ENCODE measurements at places on chromosomes 12 and 14.
A peak's percentile ranks its signal among the peaks of the same experiment; 100 is the strongest.

DNA sequence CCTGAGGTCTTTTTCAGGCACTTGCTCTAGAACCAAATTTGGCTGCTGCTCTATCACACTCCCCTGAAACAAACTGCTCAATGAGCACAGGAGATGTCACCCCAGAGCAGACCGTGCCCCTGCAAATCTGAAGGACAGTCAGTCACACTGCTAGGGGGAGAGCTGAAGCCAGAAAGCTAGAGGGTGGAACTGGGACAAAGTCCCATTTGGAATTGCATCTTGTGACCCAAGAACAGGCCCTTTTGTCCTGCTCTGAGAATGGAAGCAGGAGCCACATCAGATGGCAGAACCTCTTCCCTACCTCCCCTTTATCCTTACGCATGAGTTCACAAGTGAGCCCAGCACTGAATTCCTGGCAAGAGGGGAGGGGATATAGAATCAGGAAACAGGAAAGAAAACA lies 64.7 kb downstream of the MAP3K9 start:
- DNase-seq: no peak

GRCh38 chr14:55240526-55241178 lies 30.6 kb upstream of the FBXO34 start:
- no peak for DNase-seq

DNA sequence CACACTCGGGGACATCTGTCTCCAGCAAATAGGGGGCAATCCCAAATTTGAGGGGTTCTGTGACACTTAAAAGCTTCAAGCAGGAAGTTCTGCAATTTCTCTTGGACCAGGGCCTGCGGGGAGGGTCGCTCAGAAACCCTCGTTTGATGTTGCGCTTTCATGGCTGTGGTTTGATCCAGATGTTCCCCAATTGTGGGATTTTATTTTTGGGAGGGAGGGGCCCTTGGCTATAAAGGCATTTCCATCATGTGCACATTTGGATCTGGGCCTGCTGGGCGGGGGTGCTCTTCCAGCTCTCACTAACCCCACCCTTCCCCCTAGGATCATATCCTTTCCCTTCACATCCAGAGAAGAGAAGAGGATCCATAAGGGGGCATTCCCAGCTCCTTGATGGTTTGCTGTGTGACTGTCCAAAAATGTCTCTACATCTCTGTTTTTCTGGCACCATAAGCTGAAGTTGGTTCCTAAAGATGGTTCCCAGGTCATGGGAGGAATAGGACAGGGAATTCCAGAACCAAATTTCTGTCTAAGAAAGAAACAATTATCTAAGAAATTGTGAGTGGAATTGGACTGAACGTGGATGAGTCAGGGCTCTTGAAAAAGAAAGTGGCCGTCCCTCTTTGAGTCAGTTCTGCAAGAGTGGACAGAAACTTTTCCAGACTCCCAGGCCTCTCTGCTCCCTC lies 47.2 kb downstream of the SMUG1 start:
- no peak for DNase-seq

DNA sequence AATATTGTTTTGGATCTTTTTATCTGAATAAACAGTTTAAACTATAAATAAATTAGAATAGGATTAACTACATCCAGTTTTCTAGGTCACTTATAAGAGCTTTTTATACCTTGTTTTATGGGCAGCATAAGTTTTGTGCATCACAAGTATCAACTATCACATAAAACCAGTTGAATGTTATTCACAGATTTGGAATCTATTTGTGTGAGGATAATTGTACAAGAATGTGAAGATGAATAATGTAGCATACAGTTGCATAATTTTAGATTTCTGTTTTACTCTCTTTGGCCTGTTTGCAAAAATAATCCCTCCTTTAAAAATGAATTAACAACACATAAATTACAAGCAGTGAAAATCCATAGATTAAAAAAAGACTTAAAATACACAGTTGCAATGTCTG lies 88.8 kb downstream of the SCFD1 start:
- no peak for DNase-seq

GRCh38 chr14:53874704-53875103 lies 81.9 kb downstream of the BMP4 start:
- DNase-seq: no peak

DNA sequence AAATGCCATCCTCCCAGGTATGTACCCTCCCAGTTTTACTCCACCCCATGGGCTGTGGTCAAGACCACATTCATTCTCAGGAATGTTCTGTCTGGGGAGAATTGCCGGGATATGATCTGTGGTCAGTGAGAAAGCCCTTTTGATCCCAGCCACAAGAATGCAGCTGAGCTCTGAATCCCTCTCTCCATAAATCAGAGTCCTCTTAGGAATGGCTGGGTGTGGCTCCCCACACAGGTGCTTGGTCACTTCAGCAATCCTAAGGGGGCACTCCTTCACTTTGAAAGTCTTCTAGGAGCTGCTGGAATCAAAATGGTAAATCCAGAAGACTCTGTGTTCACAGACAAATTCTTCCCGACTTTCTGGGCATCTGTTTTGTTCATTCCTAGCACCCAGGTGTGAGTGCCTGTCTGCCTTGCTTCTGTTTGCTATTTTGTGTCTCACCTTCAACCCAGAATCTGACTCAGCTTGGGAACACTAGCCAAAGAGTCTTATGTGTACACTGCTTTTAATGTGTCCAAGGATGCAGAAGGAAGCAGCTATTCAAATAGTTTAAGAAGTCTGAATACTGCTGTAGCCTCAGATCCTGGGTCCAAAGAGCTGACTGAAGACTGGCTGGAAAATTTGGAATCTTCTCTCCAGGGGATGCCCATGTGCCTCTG lies 144.6 kb upstream of the CDKN3 start:
- DNase-seq: no peak

DNA sequence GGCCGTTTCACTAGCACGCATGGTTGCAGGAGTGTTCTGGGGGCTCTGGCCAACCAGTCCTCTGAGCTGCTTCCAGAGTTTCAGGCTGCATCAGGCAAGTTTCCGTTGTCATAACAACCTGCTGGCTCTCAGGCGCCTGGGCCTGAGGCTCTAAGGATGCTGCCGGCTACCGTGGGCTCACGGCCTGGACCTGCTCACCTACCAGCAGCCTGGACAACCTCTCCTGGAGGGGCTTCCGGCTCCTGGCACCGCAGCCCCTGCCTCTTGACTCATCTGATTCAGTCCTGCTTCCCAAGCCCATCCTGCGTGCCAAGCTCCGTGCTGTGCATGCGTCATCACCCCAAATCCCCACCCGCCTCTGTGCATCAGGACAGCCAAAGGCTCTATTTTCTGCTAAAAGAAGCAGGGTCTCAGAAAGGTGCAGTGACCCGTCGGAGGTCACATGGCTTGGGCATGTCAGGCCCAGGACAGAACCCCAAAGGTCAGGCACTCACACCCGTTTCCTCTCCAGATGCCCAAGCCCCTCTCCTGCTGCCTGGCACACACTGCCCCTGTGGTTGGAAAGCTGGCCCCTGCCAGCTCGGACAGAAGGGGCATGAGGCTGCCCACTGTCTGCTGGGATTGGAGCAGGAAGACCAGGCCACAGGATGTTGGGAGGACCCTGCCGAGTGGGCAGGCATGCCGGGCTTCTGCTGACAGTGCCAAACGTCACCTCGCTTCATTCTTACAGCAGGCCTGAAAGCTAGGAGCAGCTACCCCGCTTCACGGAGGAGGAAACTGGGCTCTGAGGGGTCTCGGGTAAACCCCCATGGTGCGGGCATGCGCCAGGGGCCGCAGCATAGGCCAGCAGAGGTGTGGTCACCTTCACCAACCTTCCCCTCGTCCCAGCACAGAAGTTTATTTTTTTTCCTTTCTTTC lies 5.7 kb downstream of the BEGAIN start:
- DNase-seq: no peak

DNA sequence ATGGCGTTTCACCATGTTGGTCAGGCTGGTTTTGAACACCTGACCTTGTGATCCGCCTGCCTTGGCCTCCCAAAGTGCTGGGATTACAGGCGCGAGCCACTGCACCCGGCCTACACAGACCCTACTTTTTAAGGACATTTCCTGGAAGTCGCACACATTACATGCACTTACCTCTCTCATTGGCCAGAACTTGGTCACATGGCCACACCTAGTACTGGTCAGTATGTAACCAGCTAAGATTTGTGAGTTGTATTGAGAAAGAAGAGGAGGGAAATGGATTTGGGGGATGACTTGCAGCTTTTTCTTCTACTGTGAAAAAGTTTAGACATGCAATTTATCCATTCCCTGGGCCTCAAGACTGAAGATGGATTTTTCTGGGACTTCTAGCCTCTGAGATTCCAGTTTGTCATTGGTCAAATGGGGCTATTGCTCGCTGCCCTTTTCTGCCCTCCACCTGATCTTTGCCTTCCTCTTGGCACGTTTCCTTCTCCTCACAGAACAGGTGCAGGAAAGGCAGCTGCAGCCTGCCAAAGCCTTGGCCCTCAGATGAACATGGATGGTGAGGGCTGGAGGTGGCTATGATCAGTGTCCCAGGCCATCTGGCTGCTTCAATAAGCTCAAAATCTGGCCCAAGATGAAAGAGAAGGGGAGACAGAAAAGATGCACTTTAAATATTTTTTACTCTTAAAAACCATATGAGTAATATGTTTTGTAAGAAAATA lies 7.1 kb upstream of the ZDHHC22 start:
- peak; percentile 59 for DNase-seq

DNA sequence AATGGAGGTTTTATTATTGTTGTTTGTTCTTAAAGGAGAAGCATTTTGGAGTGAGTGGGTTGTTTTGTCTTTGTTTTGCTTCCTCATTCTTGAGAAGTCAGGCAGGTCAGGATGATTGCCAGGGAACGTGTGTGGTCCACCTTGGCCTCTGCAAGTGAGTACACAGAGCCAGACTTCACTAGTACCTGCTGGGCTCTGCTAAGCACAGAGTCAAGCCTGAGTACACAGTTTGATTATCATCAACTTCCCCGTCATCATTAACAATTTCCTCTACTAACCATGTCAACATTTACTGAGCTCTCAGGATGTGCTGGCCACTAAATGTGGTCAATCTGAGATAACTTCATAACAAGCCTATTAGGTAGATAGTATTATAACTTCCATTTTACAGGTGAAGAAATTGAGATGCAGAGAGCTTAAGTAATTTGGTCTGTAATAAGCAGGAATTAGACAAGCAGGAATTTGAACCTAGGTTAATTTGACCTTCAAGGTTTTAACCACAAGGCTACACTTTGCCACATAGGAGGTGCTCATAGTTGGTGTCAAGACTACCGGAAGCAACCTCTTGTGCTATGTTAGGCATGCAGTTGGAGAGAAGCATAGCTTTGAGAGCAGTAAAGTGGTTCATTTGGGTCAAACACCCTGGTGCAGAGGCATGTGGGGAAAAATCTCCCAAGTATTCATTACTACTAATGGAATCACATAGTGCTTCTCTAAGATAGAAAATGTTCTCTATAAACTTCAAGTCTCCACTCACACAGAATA lies 178.3 kb downstream of the NUAK1 start:
- no peak for DNase-seq

DNA sequence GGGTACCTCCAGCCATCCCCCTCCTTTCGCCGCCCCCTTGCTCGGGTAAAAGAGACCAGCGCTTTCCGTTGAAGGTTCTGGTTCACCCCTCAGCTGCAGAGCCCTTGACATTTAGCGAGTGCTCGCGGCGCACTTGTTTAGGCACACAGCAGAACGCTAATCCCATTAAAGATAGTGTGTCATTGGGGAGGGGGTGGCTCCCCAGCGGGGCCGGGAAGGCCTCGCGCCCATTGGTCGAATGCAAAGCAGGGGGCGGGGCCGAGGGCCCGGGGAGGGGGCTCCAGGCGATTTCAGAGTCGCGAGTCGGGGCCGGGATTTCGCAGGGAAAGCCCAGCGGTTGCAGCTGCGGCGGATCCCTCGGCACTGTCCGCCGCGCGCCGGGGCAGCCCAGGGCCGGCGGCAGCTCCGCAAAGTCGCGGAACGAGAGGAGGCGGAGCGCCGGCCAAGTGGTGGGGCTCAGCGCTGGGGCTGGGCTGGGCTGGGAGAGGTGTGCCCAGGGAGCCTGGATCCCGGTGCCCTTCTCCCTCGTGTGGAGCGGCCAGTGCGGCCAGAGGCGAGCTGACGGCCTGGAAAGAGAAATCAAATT lies 122.9 kb downstream of the TSPAN9 start:
- DNase-seq: no peak
